Heart right ventricle (tissue), 16 donors: ENCODE measurements at places on chromosomes 12 and 14. TPM values are rescaled to one million over a fixed set of nuclear protein-coding genes. Genes with fewer than 3 reads are reported as not detected.

The ZNF891 gene
- total RNA-seq = 0.75 TPM

DNA sequence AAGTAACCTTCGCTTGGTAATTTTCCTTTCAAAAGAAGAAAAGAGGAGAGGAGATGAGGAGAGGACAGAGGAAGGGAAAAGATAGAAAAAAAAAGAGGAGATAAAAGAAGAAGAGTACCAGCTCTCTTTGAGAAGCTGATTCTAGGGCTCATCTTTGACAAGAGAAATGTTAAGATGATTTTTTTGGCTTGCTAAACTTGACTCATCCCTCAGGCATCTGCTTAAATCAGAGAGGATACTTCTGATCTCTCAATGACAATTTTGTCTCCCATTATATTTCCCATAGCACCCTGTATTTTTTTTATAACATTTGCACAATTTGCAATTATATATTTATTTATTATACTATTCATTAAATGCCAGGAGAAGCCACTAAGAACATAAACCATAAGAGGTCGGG lies 17.1 kb downstream of the SYT1 start:
- DNase-seq = no peak

- no peak for DNase-seq
Measured at GRCh38 chr14:91284146-91284790, 39.8 kb upstream of the GPR68 start.

- DNase-seq = no peak
Measured at GRCh38 chr12:83801972-83802371, 1110.6 kb downstream of the SLC6A15 start.

- no peak for DNase-seq
Measured at GRCh38 chr12:51850965-51851299, 2.4 kb upstream of the FIGNL2 start.

DNA sequence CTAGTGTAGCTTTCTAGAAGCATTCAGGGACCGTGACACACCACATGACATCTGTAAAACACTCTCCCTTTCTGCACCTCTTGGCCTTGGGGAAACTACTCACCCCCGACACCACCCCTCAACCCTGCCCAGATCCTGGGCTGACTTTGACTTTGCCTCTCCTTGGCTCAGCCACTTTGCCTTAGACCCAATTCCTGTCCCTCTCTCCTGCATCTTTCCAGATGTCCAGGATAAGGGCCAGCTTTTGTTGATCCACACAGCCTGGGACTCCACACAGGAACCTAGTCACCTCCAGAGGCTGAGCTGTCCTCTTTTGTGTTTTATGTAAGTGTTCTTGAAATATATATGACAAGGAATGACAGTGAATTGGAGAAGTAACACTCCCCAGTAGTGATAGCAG lies 153.7 kb upstream of the PLXNC1 start:
- no peak for DNase-seq

GRCh38 chr14:44030831-44031383 lies 476.2 kb downstream of the FSCB start:
- no peak for DNase-seq

DNA sequence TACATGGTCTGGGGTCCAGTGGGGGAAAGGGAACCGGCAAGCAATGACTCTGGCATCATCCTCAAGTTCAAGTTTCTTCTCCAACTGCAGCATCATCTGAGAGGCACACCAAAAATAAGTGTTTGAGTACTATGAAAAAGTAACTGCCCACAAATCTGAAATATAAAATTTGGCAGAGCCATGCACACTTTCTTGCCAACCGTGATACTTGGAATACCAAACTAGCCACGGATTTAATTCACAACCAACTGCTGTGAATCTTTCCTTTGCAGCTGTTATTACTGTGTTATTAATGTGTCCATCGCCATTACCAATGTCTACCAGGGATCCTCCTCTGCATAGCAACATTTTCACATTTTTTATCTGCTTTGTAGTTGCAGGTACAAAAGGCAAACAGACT lies 74.6 kb downstream of the GXYLT1 start:
- no peak for DNase-seq

DNA sequence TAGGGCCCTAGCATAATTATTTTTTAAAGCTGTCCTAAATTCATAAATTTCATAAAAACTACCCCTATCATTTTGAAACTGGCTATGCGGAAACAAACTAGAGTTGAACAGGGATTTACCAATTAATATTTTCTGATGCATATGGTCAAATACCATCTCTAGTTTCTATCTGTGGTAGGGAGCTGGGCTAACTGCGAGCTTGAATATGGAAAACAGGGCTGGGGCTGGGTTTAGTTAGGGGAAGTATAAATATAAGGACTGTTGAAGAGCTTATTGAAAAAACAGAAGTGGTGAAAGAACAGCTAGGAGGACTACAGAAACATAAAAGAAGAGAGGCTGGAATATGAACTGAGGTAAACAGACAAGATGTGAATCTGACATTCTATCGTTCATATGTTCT lies 91.8 kb downstream of the SLC38A1 start:
- no peak for DNase-seq

GRCh38 chr14:71320734-71321573 lies 413.7 kb downstream of the PCNX1 start:
- DNase-seq = peak; percentile 44

The CLEC1B gene
- total RNA-seq = not detected

The HOXC4 gene
- total RNA-seq = not detected

- no peak for DNase-seq
Measured at GRCh38 chr14:41663473-41663850, 56.8 kb downstream of the LRFN5 start.

- no peak for DNase-seq
Measured at GRCh38 chr12:62917926-62918325, 17.0 kb downstream of the PPM1H start.

The FOXA1 gene
- total RNA-seq = not detected

The SMOC1 gene
- total RNA-seq = 1.6 TPM

DNA sequence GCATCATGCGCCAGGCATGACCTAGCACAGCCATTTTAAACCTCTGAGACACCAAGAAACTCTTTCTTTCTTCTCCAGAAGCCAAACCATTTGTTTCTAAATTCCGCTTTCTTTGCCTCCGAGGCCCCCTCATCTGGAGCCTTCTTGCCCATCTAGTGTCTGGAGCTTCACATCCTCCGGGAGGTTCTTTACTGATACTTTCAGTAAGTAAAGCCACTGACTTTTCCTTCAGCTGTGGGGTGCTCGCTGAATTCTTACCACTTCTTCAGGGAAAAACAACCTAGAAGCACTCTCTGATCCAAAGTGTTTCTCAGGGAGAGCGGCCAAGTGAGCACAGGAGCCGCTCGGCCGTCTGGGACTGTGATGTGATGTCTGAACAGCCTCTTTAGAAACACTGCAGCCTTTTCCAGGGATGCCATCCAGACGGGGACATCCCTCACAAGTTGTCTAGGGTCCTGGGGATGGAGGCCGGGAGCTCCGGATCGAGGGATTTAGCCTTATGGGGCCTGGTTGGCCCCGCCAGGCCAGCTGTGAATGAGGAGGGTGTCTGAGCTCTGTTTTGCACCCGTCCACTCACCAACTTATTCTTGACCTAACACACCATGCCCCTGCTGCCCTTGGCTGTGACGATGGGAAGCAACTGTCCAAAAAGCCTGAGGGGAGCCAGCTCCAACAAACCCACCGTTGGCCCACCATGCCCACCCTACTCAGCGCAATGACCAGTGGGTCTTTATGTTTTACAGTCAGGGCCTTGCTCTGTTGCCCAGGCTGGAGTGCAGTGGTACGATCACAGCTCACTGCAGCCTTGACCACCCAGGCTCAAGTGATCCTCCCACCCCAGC lies 160.6 kb downstream of the ZFP36L1 start:
- DNase-seq = no peak

DNA sequence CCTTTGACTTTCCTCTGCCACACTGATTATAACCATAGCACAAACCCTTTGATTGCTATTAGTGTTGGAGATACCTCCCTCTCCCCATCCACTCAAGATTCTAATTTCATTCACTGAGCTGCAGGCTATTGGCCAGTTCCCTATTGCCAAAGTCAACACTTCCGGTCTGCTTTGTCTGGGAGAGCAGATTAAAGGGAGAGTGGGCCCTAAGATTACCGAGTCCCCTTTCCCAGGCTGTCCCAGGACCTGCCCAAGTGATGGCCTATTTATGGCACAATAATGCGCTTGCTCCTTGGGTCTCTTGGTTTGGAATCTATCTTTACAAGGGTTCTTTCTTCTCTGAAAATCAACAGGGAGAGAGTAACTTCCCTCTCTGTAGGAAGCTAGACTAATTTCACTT lies 42.9 kb upstream of the LTBP2 start:
- no peak for DNase-seq

The SERPINA5 gene
- total RNA-seq = 1.7 TPM

The PSMA6 gene
- 165 TPM for total RNA-seq
